HT1080 (cell line): ENCODE measurements at places on chromosomes 1 and 21.

DNA sequence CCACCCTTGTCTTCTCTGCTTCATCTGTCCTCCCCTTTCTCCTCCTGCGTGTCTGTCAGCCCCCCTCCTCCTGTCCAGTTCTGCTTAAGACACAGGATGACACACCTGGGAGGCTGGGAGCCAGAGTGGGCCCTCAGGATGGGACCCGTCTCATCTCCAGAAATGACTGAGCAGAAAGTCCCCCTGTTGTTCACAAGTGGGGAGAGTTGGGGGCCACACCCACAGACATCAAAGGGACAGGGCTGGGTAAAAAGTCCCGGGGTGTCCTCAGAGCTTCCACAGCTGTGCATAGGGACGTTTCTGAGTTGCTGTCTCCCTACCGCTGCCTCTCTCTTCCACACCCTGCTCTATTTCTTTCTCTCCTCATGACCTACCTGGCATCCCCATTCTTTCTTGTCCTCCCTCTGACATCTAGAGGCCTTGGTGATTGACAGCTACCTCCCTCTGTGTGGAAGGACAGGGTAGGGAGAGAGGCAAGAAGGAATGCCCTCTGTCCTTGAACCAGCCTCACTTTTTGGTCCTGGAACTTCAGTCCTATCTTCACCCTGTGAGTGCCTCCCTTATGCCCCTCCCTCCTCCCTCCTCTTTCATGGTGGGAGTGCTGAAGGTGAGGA lies 19.5 kb upstream of the SH2D2A start:
- no peak for DNase-seq

GRCh38 chr21:44716984-44717383 lies 5.6 kb upstream of the TSPEAR start:
- DNase-seq, result no peak

GRCh38 chr1:235181561-235182245 lies 20.7 kb upstream of the RBM34 start:
- DNase-seq, result no peak

GRCh38 chr1:62337706-62338631 lies 18.7 kb upstream of the KANK4 start:
- no peak for DNase-seq

DNA sequence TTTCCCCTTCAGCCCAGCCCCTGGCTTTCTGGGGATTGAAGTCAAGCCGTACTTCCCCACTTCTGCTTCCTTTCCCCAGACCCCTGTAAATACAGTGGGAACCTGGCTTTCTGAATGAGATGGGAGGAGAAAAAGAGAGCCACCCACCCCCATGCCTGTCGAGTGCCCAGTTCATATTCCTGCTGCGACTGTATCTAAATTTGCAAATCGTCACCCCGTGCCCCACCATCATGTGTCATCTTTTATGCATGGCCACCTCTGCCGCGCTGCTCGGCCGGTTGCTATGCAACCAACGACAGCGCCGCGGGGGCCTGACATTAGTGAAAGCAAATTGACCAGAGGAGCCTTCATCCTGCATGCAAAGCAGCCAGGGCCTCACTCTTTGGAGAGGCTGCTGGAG lies 143.0 kb downstream of the ELAVL4 start:
- no peak for DNase-seq

DNA sequence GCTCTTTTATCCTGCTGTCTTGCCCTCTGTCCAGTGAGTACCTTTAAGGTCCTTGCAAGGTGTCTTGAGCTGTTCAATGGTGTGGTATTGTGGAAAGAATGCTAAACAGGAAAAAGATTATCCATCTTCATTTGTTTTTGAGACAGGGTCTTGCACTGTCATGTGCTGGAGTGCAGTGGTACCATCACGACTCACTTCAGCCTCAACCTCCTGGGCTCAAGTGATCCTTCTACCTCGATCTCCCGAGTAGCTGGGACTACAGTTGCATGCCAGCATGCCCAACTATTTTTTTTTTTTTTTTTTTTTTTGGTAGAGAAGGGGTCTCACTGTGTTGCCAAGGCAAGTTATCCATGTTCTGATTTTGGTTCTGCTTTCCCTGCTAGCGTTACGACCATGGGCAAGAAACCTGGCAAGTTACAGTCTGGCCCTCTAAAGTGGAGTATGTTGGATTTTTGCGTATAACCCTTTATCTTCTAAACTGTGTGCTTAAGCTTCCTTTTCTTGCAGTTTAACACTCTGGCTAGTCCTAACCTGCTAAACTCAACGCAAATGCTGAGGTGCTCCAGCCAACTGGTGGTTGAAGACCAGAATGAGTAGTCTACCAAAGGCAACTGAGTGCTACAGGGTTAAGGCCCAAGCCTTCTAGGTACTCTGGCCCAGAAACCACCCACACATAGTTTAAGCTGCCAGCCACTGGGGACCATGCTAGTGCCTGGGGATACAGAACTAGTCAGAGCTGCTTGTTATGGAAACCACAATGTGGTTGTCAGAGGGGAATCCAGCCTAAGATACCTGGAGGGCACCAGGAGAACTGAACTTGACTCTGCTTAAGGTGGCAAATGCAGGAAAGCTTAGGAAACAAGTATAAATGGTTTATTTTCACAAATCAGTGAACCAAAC lies 7.9 kb downstream of the RPL11 start:
- no peak for DNase-seq

GRCh38 chr1:218642033-218642948 lies 297.2 kb downstream of the TGFB2 start:
- DNase-seq, result no peak

DNA sequence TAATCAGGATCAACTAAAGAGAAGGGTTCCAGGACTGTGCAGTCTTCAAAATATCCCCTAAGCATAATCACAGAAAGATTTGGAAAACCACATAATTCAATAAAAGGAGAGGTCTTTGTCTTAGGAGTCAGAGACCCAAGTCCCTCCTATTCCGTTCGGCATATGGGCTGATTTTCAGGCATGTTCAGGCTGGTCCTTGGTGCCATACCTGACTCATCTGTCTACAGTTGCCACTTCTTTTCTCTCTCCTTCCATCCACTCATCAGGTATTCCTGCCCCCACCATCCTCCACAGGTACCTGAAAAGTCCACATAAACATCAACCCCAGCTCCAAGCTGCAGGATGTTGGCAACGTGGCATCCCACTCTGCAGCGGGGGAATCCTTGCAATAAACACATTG lies 29.7 kb upstream of the RPL11 start:
- no peak for DNase-seq
